Mammary epithelial cell (primary cell): ENCODE measurements at places on chromosomes 5 and 9.

GRCh38 chr5:26884481-26884880, 153.9 kb downstream of the CDH9 start:
- DNase-seq: no peak

GRCh38 chr9:85137696-85138095, 468.2 kb downstream of the NTRK2 start:
- no peak for DNase-seq

GRCh38 chr5:75510836-75511434, 494 bp downstream of the CERT1 start:
- DNase-seq: no peak

GRCh38 chr9:136107155-136107952, 11.3 kb downstream of the TMEM250 start:
- DNase-seq: no peak

GRCh38 chr9:16241231-16241630, 629.2 kb downstream of the BNC2 start:
- no peak for DNase-seq

GRCh38 chr9:90929626-90930025, 128.0 kb downstream of the SYK start:
- no peak for DNase-seq
